Renal cortex interstitium (tissue), 15 donors: ENCODE measurements at places on chromosomes 2 and 18.

- DNase-seq: no peak
These were observed 45.1 kb upstream of the FHL2 start for GRCh38 chr2:105443617-105444598.

DNA sequence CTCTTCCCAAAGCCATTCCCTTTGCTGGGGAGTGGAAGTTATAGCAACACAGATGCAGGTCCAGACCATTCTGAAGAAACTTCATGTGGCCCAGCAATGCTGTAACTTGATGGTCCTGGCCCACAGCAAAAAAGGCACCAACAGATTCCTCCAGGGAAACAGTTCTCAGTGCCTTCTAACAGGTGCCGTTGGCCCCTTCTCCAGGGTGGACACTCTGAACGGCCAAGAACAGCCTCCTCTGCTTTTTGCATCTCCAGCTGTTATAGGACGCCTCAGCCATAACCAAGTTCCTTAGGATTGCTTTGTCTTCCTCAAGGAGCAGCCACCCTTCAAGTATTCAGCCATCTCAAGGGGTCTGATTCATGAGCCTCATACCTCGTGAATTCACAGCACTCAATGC is 38.0 kb downstream of the MARCO start:
- no peak for DNase-seq

- DNase-seq: no peak
These were observed 133.7 kb downstream of the RHBDD1 start for GRCh38 chr2:226969417-226970080.

GRCh38 chr2:8615252-8615575 is 66.6 kb upstream of the ID2 start:
- DNase-seq: no peak

DNA sequence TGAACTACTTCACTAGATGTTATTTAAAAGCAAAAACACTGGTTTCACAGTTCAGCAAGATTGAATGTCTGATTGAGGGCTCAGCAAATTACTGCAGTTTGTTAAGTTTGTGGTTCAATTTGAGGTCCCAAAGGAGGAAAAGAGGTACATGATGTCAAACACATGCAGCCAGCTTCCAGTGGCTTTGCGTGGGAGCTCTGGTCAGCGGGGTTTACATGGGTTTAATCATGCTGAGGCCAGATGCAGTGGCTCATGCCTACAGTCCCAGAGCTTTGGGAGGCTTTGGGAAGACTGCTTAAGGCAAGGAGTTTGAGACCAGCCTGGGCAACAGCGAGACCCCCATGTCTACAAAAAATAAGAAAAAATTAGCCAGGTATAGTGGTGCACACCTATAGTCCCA is 111.5 kb downstream of the MAPK4 start:
- DNase-seq: no peak

GRCh38 chr2:191404568-191404991 is 159.4 kb downstream of the MYO1B start:
- DNase-seq: no peak

DNA sequence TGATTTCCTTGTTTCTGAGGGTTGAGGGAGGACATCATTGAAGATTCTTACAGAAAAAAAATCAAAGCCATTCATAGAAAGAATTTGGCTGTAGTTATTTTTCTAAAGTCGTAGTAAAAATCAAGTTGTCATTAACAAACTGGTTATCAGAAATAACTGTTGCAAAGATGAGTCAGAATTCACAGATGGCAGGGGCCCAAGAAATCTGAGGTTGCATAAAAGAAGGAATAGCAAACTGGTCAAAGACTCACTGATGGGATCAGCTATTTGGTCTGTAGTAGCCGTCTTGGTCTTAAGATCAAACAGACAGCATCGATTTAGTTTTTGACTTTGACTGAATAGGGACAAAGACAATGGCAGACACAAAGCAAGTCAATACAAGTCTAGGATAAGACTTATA is 334.3 kb downstream of the FIGN start:
- DNase-seq: no peak

DNA sequence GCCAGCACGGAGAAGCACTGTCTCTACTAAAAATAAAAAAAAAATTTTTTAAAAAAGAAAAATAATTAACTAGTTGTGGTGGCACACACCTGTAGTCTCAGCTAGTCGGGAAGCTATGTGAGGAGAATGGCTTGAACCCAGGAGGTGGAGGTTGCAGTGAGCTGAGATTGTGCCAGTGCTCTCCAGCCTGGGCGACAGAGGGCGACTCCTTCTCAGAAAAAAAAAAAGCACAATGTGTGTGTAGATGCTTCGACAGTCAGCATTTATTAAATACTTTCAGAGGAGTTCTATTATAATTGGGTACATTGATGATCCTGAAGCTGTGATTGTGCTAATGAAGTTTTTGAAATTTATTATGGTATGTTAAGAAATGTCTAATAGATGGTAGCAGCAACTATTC is 46.5 kb downstream of the XIRP2 start:
- no peak for DNase-seq

GRCh38 chr2:199762963-199763362 is 88.0 kb downstream of the FTCDNL1 start:
- no peak for DNase-seq

- DNase-seq: no peak
These were observed 680.6 kb upstream of the FANCL start for GRCh38 chr2:58921676-58922075.

- DNase-seq: no peak
These were observed 4.7 kb upstream of the HOXD10 start for GRCh38 chr2:176111846-176112374.

DNA sequence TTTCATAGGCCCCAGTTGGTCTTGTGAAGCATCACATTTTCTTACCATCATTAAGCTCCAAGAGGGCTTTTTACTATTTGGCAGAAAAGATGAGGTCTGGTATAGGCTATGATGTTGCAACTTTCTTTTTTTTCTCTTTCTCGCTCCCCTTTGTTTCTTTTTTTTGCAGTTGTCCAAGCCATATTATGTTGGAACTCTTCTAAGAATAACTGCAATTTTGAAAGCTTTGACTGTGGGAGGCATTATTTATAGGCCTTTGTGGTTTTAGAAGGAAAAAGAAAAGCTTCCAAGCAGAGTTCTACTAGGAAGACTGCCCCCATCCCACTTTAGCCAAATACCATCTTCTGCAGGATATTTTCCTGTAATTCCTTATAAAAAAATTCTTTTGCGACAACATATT is 571.6 kb downstream of the ARHGAP15 start:
- no peak for DNase-seq

DNA sequence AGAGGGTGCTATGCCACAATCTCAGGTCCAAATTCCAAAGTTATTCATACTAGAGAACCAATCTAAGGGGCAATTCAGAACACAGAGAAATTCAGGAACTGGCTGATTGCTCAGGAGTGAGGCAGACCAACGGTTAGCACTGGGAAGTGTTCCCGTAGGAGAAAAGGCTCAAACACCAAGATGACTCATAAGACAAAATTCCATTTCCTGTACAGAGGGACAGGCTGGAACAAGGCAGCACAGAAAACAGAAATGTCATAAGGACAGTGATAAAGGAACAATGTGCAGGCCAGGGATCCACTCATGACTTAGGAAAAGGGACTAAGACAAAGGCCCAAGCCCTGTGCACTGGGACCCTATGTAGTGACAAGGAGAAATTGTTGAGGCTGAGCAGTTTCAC is 54.2 kb downstream of the PDE1A start:
- DNase-seq: no peak

GRCh38 chr18:64134044-64134747 is 14.7 kb downstream of the LINC00305 start:
- no peak for DNase-seq

- DNase-seq: no peak
These were observed 5.4 kb downstream of the ZNF521 start for GRCh38 chr18:25346561-25346960.

GRCh38 chr2:166900700-166901099 is 12.4 kb downstream of the XIRP2 start:
- DNase-seq: no peak

DNA sequence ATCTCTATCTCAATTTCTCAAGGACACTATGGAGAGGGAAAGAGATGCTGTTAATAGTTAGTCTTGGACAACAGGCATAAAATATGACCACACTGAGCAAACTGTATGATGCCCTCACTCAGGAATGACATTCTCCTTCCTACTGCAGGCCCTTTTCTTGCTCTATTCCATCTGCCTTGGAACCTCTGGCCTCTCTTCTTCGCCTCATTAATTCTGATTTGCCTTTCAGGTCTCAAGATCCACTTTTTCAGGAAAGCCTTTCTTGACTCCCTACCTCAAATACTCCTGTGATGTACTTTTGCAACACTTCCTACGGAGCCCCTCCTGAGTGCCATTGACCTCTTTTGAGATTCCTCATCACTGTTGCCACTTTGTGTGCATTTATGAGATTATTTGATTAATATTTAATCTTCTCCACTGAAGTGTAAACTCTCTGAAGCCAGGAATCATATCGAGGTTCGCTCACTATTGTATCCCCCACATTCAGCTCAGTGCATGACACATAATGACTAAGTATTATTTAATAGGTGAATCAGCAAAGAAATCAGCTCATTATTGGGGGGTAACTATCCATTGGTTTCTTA is 21.3 kb upstream of the SPP2 start:
- DNase-seq: no peak

DNA sequence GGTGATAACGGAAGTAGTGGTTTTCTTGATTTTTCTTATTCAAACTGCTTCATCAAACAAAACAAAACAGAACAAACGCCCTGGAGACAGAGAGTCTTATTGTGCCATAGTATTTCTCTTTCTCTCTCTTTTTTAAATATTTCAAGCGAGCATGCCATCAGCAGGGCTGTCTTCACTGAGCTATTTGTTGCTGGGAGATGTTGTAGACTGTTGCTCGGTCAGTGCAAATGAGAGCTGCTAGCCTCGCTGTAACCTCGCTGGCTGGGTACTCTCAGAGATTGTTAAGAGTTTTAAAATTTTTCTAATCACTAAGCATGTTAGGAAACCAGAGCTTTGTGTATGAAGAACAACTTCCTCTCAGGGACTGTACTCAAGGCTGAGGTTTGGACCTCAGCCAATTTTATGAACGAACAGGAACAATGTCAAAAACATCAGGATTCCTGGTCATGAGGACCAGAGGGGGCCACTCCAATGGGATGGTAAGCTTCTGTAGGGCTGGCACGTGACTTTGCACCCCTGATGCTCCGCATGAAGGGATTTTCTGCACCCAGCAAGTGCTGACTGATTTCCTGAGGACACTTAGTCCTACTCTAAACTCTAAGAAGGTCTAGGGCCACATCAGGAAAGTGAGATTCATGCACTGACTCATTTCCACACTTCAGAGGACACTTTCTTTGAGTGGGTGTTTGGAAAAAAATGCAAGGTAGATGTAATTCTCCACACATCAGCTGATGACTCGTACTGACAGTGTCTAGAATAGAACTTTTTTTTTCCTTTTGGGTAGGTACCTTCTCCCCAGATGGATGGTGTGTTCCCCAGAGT is 59.8 kb upstream of the IL1R1 start:
- DNase-seq: no peak

- no peak for DNase-seq
These were observed 123.9 kb upstream of the FAM117B start for GRCh38 chr2:202510911-202511310.

- no peak for DNase-seq
These were observed 620.6 kb downstream of the GALR1 start for GRCh38 chr18:77870199-77870598.

GRCh38 chr2:127621981-127622431 is 23.9 kb upstream of the GPR17 start:
- DNase-seq: no peak

DNA sequence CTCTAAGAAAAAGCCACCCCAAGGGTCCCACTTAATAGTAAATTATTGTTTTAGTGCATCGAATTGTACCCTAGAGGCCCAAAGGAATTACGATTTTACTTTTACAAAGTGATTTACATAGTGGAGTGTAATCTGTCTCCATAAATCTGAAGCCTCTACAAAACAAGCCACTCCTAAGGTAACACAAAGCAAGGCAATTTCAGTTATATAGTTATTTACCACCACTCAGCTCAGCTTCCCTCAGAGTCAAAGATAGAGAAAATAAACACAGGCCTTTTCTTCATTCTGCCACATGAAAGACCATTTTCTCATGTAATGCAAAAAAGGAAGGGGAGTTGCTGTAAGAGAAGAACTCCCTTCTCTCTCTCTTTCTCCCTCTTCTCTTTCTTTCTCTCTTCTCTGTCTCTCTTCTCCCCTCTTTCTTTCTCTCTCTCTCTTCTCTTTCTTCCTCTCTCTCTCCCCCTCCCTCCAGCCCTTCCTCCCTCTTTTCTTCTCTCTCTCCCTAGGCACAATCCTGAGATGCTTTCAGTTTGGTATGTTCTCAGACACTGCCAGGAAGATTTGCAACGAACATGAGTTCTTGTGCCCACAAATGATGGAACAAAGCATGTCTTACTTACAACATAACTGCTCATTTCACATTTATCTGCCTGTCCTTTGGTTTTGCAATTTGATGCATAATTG is 264.5 kb downstream of the BCL2 start:
- no peak for DNase-seq

GRCh38 chr2:241051578-241052487 is 50.3 kb downstream of the MTERF4 start:
- no peak for DNase-seq

DNA sequence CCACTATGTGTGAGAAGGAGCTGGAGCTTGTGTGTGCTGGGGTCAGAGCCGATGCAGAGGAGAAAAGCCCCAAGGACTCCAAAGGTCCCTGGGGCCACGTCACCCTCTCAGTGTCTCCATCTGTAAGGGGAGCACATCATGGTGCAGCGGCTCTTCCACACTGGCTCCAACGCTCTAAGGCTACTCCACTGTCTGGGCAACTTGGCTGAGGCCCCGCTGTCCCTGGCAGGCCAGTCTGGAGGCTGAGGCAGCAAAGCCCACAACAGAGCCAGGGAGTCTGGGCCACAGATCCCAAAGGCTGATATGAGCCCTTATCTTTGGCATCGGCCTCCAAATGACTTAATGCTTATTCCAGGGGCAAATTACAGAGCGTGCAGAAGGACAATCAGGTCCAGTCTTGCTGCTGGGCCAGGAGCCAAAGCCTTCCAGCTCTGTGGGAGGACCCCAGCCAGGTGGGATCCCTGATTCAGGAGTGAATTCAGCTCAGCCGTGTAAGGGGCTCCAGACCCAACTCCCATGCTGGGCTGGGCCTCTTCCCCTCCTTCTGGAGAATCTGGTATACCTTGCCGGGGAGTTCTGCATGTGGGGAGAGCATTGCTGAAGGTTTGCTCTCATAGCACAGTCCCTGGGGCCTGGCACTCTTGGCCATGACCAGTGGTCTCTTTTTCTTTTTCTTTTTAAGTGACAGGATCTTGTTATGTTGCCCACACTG is 1.8 kb upstream of the DUSP2 start:
- no peak for DNase-seq

- no peak for DNase-seq
These were observed 194.2 kb upstream of the HDAC4 start for GRCh38 chr2:239594772-239595608.
